ENCODE measurements at places on chromosomes 16 and 17.

- DNase-seq: no peak
These were observed 24.6 kb downstream of the CEP112 start for GRCh38 chr17:66167189-66167815.

- peak; percentile 14 for DNase-seq
These were observed 651.8 kb upstream of the GOT2 start for GRCh38 chr16:59385959-59386358.

DNA sequence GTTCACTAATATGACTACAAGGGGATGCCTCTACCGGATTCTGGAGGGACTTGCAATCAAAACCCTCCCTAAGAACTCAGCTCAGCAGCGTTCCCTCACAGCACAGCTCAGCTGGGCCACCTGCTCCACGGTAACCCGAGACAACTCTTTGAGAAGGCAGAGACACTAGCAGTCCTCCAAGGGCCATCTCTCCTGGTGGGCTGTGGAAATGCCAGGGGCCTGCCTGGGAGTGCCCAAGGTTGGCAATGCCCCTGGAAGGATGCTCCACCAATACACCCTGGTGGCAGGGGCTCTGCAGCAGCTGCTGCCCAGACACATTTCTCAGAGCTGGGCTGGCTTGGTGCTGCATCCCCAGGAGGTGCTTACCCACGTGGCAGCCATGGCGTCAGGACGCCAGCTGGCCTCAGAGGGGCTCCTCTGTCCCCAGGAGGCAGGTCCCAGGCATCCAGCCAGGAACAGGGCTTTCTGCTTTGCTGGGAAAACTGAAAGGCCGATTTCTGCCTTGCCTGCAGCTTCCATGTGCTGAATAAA, 16.5 kb downstream of the CDIP1 start:
- DNase-seq: peak; percentile 42

GRCh38 chr16:56047307-56048234, 143.7 kb upstream of the GNAO1 start:
- DNase-seq: peak; percentile 14

- no peak for DNase-seq
These were observed 4.2 kb downstream of the MYO15B start for GRCh38 chr17:75591722-75592302.
